Mesenteric fat pad (tissue), 1 donor: ENCODE measurements at places on chromosomes 7 and 10.

DNA sequence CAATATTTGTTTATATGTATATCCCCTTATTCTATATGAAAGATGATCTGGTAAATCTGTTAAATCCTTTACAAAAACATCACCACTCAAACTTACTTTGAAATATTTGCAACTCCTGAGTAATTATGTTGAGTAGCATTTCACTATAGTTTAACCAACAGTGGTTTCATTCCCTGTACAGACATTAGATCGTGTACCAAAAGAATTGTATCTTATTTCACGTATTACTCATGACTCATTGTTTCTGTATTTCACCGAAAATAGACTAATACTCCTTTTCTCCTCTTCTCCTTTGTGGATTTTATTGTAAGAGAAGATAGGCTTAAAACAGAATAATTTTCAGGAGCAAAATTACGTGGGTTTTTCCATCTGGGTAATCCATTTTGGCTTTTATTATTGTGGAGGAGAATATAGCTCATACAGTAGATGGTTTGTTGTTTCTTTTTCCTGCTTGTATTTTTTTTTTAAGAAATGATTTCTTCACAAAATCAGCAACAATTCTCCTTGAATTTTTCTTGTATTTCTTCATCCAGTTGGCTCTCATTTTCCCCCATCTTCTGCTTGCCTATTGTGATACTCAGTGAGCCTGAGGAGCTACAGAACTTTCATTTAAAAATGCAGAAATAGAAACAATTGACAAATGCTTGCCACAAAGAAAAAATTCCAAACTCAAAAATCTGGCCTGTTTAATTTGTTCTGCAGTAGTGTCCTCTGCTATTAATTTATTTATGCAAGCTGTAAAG is 90.6 kb upstream of the OIT3 start:
- DNase-seq, result no peak

GRCh38 chr7:98423043-98423442 is 22.2 kb upstream of the BAIAP2L1 start:
- no peak for DNase-seq

- no peak for DNase-seq
Measured at GRCh38 chr7:96236198-96237039, 85.5 kb downstream of the SLC25A13 start.

DNA sequence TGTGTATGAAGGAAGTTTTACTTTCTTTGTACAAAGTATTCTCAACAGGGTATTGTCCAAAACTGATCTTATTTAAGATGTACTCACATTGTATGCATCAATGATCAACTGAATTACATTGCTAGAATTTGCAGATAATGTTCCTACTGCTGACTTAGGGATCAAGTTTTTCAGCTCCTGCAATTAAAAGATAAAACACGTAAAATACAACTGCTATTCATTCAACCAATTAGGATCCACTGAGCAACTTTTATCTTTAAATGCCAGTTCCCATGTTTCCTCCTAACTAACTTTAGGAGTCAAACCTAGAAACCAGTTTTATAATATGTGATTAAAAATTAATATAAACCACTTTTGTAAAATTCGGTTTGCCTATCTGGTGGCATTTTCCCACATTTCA is 35.9 kb downstream of the ITGB1 start:
- DNase-seq, result no peak

DNA sequence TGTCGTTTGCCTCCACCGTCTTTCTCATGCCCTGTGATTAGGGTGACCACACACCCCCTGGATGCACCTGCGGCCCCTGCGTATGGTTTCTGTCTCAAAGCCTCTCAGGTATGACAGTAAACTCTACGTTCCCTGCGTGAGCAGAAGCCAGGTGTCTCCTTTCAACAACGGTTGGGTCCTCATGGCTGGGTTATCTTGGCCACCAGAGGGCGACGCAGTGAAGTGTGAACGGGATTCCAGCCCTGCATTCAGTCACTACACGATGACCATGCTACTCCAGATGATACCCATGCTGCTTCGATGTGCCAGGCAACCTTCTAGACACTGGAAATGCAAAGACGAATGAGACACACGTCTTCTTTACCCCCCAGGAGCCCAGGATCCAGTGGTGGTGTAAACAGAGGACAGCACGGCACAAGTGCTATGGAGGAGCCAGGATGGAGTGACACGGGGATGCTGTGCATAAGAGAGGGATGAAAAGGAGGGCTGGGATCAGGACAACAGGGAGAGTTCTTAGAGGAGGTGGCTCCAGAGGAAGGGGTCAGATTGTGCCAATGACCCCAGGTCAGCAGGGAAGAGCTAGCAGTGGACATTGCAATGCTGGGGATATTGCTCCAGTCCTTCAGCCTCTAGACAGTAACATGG is 228.1 kb upstream of the PFKP start:
- DNase-seq, result no peak

DNA sequence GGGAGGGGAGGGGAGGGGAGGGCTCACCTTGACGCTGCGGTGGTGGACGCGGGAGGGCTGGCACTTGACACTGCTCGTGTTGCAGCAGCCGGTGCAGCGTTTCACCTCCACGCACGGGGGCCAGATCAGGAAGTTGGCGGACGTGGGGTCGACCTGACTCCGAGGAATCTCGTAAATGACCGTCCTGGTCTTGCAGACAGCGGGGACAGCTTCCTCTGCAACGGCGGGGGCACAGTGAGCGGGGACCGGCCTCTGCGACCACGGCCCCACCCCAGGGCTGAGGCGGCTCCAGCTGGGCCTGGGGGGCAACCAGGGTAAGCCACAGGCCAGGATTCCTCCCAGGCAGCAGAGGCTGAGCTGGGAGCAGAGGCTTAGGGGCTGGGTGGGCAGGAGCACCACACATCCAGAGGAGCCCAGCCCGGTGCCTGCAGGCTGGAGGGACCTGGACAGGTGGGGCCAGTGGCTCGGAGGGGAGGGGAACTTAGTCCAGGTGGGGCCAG is 8.8 kb downstream of the PDGFA start:
- no peak for DNase-seq

GRCh38 chr7:148264933-148265557 is 325.5 kb upstream of the C7orf33 start:
- DNase-seq, result no peak
